ENCODE measurements at places on chromosomes 16 and 17.

DNA sequence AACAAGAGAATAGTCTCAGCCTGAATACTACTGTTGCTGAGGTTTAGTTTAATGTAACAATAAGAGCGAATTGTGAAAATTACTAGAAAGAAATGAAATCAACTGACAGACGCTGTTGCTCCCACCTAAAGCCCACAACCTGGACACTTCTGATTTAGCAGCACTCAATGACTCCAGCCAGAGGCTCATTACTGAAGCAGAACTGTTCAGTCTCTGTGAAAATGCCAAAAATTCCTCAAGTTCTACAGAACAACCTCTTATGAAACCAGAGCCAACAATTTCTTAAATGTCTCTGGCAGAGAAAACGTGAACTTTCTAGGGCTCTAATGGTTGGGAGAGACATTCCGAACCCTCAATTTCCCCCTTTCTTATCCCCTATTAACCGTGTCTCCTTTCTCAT, 9.9 kb downstream of the PSME3IP1 start:
- no peak for DNase-seq

GRCh38 chr17:49667854-49668253, 10.0 kb downstream of the SPOP start:
- DNase-seq: no peak

GRCh38 chr16:85042606-85043005, 15.0 kb downstream of the KIAA0513 start:
- no peak for DNase-seq

GRCh38 chr17:4498461-4499397, at the start of gene SPNS2:
TSS of gene SPNS2 (plus strand) at chr17:4498881. CDS start at chr17:4499048, 167 bp downstream.
- no peak for DNase-seq

- DNase-seq: no peak
Observed at GRCh38 chr17:73820686-73821448, 176.6 kb upstream of the SDK2 start.

DNA sequence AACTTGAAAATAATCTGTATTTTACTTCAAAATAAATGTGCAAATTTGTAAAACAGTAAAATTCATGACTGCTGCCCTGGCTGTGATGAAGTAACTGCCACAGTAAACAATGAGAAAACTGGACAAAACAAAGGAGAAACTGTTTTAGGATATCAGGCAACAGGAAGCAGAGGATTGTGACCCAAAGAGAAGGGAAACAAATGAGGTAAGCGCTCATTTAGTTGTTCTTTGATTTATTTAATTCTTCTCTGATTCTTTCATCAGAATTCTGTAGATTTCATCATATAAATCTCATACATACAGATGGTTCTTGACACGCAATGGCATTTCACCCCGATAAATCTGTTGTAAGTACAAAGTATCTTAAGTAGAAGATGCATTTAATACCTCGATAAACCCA, 198.1 kb upstream of the AXIN2 start:
- DNase-seq: no peak

DNA sequence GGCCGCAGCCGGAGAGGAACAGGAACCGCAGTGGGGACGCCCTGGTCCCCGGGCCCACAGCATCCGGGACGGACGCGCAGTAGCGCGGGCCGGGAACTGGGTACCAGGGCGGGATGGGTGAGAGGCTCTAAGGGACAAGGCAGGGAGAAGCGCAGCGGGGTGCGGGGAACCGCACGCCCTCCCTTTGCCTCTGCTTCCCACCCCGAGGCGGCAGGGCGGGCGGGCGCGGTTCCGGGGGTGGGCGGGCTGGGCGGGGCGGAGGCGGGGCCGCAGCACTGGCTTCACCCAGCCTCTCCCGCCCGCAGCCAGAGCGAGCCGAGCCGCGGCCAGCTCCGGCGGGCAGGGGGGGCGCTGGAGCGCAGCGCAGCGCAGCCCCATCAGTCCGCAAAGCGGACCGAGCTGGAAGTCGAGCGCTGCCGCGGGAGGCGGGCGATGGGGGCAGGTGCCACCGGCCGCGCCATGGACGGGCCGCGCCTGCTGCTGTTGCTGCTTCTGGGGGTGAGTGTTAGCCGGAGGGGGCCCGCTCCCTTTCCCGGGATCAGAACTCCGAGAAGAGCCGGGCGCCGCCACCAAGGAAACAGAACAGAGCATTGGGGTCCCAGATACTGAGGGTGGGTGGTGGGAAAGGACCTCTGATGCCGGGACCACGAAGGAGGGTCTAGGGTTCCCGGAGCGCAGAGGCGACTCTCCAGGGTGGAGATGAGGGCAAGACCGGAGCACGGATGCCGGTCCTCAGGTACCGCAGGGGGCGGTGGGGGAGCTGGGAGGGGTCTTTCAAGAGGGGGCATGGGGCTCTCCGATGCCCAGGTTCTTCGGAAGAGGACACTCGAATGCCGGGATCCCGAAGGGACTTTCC, at the start of gene NGFR:
NGFR (plus strand) TSS at position 308 of the 856 bp plus-strand sequence; CDS start at position 433, 125 bp downstream.
- no peak for DNase-seq

GRCh38 chr16:84293406-84293805, 1.3 kb upstream of the WFDC1 start:
- DNase-seq: no peak

- peak; percentile 75 for DNase-seq
Observed at GRCh38 chr17:75033346-75034235, 13.2 kb downstream of the ATP5PD start.

GRCh38 chr17:81839301-81839700, 4.5 kb upstream of the PPP1R27 start:
- no peak for DNase-seq

- no peak for DNase-seq
Observed at GRCh38 chr17:77330602-77331081, 189.9 kb downstream of the SEC14L1 start.

- DNase-seq: no peak
Observed at GRCh38 chr17:50871898-50872297, 5.7 kb upstream of the TOB1 start.

DNA sequence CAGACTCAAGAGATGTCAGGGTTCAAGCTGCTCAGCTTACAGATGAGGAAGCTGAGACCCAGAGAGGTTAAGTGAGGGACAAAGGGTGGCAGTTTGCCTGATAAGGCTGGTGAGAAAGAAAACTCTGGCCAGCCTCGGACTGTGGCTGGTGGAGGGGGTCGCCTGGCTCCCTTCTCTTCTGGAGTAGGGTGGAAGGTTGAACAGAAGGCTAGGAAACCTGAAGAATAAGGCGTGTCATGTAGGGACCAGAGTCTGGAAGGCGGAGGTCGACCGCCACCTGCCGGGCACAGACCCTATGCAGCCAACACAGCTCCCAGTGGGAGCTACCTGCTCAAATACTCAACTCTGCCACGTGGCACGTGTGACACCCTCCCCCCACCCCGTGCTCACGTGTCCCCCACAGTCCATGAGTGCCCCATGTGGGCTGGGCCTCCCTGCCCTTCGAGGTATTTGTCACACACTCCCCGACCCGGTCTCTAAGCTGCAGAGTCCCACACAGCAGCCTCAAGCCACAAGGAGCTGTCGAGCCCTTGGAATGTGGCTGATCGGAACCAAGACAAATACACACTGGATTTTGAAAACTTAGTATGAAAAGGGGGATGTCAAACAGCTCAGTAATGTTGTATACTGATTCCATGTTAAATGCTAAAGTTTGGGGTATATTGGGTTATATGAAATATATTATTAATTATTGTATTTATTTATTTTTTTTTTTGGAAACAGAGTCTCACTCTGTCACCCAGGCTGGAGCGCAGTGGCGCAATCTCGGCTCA, 11.8 kb downstream of the HID1 start:
- no peak for DNase-seq

DNA sequence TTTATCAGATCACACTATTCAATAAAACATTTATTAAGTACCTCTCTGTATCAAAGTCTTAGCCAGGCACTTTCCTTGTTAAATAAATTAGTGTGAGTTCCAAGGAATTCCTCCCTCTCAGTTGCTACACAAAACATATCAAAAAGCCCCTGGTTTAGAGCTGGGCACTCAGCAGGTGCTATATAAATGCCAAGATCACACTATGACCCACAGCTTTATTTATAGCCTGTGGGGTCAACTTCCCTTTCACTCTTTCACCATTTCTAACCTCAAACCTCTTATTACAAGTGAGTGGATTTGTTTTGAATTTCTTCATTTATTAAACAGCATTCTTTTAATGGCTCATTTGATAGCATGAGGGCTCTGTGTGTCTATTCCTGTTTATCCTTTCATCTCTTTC, 112.6 kb upstream of the MPHOSPH6 start:
- no peak for DNase-seq

DNA sequence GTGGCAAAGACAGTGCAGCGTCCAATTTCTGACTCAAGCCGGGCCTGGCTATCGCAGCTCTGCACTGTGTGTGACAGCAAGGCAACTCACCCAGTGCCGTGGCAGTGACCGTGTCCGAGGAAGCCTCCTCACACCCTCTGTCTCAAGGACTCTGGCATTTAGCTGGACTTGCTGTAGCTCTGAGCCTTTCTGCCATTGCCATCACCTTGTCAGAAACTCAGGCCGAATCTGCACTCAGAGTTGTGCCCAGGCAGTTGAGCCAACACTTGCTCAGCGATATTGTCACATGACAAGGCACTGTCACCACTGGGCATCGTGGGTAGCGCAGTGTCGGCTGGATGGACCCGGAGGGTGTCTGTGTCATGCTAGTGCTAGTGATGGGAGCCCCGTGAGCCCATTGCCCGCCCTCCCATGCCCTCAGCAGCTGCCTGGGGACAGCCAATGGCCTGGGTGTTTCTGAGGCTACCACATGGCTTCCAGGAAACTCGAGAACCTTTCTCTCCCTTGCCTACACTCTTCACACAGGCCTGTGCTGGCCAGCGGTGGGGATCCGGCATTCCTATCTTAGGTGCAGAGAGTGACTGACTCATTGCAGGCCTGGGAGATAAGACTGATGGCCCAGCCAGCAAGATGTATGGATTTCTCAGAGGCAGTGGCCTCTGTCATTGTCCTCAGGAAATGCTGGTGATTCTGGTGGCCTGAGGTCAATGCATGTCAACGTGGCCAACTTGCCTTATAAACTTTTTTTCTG, 22.1 kb upstream of the STH start:
- no peak for DNase-seq

Measured in thoracic aorta (tissue), 2 donors.